ENCODE measurements at places on chromosomes 5 and 9. TPM values are rescaled to one million over a fixed set of nuclear protein-coding genes. Genes with fewer than 3 reads are reported as not detected.

Gene PTGDS
- 1,152 TPM for total RNA-seq

Gene ZBTB26
- total RNA-seq, result 2.6 TPM

Gene DAB2IP
- total RNA-seq, result 52.6 TPM

Gene CDH6
- 3.4 TPM for total RNA-seq

DNA sequence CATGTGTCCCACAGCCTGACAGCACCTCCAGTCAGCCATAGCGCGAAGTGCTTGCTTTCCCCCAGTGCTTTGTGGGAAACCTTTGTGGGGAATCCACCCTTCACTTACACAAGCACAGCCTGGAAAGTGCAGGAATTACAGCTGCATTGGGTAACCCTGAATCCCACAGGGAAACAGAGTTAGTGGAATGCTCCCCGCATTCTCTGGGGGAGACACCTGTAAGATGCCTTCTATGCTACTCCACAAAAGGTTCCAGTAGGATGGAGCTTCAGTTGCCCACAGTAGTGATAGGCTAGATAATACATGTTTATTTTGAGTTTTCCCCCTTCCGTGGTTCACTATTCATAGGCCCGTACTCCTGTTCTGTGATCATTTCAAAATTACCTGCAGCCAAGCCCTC is 60.3 kb downstream of the TLE4 start:
- no peak for DNase-seq

GRCh38 chr5:17241635-17242034 is 24.2 kb downstream of the BASP1 start:
- DNase-seq, result no peak

- DNase-seq, result no peak
Observed at GRCh38 chr5:170368586-170368985, 20.6 kb downstream of the KCNMB1 start.

GRCh38 chr5:103785569-103785968 is 223.0 kb upstream of the NUDT12 start:
- no peak for DNase-seq

DNA sequence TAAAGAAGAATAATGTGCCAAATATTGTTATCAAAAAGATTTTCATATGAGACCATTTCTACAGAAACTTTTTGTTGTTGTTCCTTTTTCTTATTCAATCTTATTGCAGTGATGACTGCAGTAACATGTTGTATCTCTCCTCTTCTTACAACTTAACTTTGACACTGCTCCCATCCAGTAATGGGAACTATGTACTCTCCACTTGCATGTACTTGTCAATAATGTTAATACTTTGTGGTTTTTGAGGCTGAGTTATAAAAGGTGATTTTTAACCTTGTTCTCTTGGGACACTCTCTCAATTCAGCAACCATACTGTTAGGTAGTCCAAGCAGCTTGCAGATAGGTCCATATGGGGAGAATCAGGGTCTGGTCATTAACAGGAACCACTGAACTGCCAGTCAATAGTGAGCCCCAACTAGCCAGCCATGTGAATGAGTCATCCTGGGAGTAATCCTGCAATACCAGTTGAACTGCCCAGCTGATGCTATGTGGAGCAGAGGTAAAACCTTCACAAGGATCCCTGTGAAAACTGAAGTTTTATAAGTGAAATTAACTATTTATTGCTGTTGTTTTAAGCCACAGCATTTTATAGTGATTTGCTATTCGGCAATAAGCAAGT is 199.6 kb upstream of the DAB2 start:
- no peak for DNase-seq

GRCh38 chr5:14179446-14179845 is 36.3 kb downstream of the TRIO start:
- no peak for DNase-seq

- DNase-seq, result no peak
Observed at GRCh38 chr5:142191776-142192175, 83.2 kb downstream of the NDFIP1 start.

- DNase-seq, result no peak
Observed at GRCh38 chr9:104984121-104984520, 56.2 kb upstream of the ABCA1 start.

GRCh38 chr5:34007201-34007620 is 639 bp downstream of the AMACR start:
- no peak for DNase-seq

DNA sequence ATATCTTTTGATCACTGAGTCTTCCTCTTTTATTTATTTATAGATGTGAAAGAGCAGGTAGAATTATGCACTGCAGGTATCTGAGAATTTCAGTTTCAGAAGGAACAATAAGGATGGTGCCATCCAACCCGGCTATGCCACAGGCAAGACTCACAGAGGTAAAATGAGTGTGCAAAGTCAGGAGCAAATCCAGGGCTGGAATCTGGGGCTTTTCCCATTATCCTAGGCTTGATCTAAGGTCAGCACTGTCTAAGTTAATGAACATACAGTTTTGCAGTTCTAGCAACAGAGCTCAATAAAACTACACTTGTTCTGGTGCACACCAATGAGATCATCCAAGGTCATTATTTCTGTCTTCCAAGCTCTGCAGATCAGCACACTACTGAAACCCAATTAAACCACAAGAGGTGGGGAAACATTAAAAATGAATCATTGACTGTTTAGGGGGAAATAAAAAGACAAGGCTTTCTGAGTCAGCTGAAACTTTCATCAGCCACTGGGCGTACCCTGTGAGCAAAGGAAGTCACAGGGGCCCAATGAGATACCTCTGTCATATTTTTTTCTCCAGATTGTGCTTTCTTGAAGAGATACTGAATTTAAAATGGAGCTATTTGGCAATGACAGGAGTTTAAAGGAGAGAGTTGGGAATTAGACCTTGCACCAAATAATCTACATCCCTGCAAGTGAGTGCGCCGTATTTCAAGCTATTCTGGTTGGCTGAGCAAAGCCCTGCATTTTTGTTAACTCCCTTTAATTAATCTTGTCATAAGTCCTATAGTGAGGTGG is 662.2 kb upstream of the ZNF608 start:
- no peak for DNase-seq

DNA sequence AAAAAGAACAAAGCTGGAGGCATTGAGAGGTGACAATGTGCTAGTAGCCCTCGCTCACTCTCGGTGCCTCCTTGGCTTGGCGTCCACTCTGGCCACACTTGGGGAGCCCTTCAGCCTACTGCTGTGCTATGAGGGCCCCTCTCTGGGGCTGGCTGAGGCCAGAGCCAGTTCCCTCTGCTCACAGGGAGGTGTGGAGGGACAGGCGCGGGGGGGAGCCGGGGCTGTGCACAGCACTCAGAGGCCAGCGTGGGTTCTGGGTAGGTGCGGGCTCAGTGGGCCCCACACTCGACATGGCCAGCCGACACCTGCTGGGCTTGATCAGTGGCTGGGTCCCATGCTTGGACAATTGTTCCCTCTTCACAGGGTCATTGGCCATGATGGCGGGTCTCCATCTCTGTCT is 202.5 kb upstream of the GRAMD2B start:
- no peak for DNase-seq

DNA sequence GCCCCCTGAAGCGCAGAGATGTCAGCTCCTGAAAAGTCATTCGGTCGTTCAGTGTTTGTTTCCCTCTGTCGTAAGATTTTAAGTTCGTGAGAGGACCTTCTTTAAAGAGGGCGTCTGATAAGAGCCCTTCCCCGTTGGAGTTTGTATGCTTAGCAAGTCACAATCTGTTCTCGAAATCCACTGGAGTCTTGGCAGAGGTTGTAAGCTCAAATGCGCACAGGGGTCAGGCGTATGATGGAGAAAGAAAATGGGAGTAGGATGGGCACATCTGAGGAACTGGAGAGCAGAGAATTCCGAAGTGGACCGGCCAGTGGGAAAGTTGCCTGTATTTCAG is 710 bp downstream of the HSD17B4 start:
- no peak for DNase-seq

- no peak for DNase-seq
Observed at GRCh38 chr9:120383999-120384924, 195.7 kb downstream of the CDK5RAP2 start.

- DNase-seq, result no peak
Observed at GRCh38 chr9:101737705-101738565, 512 bp downstream of the GRIN3A start.

DNA sequence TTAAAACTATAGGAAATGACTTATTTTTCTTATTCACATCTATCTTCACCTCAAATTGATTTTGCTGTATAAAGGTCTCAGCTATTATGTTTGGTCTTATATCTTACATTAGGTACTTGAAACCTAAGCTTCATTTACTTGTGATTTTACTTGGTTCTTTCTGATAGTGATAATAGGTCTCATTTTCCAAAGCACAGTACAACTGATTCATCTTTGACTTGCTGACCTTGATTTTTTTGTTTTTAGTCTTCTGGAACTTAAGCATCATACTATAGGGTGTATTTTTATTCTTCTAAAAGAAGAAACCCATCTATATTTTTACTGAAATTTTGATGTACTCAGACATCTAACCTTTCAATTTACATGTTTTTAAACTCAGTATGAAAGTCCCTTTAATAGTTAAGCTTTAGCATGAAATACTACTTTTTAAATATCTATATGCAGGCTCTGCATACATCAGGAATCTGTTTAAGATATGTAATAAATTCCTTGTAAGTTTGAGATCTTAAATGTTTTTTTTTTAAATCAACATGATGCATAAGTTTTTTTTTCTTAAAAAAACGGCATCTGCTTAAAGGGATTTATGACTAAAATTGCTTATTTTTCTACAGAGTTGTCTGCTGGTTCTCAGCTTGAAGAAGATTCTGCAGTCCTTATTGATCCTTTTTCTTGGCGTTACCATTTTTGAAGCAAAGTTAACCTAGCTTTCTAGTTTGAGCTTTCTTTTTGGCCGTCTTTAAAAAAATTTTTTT is 13.3 kb downstream of the MATR3 start:
- no peak for DNase-seq

DNA sequence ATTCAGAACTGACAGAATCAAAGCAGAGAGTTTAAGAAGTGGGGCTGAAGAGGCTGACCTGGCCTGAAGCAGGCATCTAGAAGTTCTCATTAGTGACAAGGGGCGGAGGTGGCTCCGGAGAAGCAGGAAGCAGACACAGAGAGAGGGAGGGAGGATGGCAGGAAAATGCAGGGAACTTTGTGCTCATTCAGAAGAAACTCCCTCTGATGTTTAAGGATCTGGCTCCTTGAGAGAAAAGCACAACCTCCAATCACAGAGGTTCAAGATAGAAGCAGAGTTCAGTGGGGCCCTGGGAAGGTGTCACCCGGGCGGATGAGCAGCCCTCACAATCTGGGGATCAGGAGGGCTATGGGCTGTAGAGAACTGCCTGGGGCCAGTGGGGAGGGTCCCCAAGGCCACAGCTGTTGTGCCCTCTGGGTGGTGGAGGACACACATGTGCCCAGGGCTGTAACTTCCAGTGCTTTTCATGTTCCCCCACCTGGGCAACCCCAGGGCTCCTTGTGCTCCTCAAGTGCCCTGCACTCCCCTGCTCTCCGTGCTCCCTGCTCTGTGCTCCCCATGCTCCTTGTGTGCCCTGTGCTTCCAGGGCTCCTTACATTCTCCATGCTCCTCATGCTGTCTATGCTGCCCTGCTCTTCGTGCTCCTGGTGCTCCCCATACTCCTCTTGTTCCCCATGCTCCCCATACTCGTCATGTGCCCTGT is 51.4 kb downstream of the TRIP13 start:
- DNase-seq, result no peak

- DNase-seq, result peak; percentile 37
Observed at GRCh38 chr5:34598177-34598794, 57.8 kb upstream of the RAI14 start.

GRCh38 chr9:93681269-93682154 is 105.1 kb downstream of the PHF2 start:
- peak; percentile 3 for DNase-seq

DNA sequence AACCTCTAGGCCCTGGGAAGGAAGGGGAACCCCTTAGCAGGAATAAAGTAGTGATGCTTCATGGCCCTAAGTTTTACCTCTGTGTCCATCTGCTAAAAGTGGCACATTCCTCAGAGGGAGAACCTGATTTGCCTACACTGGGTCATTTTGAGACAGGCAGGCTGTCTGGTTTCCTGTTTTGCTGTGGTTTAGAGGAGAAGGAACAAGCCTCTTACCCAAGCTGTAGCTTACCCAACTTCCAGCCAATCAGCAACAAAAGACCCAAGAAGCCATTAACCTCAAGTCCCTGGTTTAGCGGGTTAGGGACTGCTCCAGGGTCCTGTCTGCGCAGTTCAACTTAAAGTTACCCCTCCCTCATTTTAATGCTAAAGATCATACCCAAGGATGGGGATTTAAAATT is 411.0 kb downstream of the MAT2B start:
- no peak for DNase-seq

GRCh38 chr5:36607114-36607571 is 737 bp downstream of the SLC1A3 start:
- DNase-seq, result peak; percentile 57

Measured in heart left ventricle (tissue), 16 donors.